ENCODE measurements at places on chromosomes 4 and X.

GRCh38 chr4:113539408-113539807, 222.1 kb downstream of the CAMK2D start:
- no peak for DNase-seq

DNA sequence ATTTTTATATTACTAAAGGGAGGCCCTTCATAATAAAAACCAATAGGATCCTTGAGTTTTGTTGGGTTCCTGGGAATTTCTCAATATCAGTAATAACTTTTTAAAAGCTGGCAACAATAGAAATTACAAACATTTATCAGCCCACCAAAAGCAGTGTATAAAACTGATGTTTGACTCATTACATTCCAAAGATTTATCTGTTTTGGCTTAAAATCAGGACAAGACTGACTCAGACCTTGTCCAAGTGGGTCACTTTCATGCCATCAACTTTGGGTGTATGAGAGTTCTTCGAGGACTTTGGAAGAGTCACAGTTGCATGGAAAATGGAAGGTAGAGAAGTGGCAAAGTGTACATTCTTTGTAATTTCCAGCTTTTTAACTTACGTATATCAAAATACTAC, 102.8 kb downstream of the FRMPD4 start:
- no peak for DNase-seq

GRCh38 chrX:40531056-40531826, 49.5 kb upstream of the ATP6AP2 start:
- DNase-seq: no peak

DNA sequence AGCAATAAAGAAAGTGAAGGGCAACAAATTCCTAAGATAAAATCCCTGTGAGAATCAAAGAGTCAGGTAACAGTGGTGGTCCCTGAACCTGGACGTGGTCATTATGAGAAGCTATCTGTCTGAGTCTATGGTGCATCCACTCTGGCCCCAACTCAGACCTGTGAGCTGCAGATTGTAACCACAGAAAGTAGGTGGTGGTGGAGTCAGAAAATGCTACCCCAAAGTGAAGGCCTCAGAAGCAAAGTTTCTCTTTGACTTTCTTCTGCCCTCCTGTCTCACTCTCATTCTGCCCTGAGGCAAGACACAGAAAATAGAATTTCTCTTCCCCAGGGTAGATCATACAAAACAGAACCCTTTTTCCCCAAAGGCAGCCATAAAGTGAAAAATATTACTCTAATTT, 84.1 kb upstream of the NEIL3 start:
- DNase-seq: no peak

DNA sequence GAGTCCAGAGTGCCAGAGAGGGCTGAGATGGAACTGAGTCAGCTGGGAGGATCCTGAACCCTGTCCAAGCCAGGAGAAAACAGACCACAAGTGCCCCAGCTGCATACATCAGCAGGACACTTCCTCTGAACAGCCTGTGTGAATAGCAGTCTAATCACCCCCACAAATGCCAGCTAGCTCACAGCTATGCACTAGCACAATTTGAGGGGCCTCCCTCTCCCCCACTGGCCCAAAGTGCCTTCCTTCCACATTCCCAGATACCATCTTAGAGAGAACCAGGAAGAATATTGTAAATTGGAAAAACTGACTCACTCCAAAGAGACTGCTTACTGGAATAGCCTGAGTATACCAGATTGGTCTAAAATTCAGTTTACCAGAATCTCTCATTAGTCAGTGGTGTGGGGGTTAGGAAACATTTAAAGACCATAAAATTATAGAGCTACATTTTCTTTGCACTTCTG, 292.6 kb upstream of the KLF3 start:
- no peak for DNase-seq

DNA sequence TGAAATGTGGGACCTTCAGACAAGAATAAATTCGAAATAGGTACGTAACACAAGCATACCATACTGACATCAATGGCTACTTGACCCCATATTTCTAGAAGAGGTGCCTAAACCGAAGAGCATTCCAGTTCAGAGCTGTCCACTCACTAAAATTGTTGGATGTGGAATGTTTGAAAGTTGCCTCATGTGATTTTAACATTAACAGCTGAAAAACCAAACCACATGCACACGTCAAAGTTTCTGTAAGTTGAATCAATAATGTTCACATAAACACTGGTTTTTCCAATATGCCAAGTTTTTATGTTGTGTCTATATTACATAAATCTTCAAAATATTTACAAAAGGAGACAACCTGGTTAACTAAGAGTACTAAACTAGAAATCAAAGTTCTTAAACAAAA, 3.5 kb downstream of the UBE2D3 start:
- DNase-seq: no peak

DNA sequence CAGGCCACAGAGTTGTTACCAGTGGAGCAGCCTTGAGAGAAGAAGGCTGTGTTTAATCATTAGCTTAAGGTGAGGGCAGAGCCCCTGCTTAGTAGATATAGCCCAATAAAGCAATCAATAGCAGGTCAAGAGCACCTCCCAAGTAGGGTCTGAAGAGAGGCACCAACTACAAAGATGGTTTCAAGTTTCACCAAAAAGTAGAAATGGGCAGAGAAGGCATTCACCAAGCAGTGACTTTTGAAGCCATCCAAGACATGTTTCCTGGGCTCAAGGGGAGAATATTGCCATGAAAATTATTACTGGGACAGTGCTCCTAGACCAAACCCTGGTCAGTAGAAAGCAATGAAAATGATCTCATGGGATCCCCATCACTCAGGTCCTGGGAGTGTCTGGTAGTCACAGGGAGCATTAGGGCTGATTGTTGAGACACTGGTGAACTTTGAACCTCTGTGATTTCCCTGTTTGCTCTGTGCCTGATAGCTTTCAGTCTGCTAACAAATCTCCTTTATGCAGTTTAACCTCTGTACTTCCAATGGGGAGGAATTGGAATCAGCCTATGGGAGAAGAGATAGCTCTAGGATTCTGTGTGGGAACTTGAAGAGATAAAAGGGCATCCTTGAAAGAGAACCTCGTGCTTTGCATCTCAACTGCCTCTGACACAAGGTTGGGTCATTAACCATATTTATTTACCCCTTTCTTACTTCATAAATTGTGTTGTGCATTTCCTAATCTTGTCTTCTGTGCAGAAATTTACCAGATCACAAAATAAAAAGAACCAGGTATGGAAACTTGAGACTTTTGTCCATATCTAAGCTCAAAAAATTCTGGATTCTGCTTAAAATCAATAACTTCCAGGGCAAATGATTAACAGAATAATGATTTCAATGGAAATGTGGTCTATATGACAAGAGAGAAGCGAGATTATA, 9.3 kb upstream of the OTC start:
- DNase-seq: no peak

DNA sequence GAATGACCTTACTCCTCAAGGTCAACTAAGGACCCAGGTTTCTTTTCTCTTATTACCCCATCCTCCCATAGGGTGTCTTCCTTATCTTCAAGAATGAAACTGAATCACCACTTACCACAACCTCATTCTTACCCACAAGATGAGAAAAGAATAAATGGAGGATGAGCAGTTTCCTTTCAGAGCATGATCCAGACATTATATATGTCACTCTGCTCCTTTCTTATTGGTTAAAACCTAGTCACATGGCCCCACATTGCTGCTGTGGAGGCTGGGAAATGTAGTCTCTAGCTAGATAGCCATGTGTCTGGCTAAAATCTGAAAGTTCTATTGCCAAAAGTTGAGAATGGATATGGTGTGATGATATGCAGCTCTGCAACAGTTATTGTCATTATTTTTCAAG, 62.4 kb upstream of the RAI2 start:
- no peak for DNase-seq

- no peak for DNase-seq
Observed at GRCh38 chrX:132786217-132786616, 172.2 kb downstream of the HS6ST2 start.

GRCh38 chrX:109797311-109797975, 64.4 kb upstream of the ACSL4 start:
- no peak for DNase-seq

GRCh38 chr4:86233681-86234080, 126.2 kb downstream of the MAPK10 start:
- no peak for DNase-seq

- no peak for DNase-seq
Observed at GRCh38 chrX:140346729-140347128, 158.1 kb downstream of the SOX3 start.

GRCh38 chrX:3697701-3698279, 15.7 kb downstream of the PRKX start:
- DNase-seq: no peak

Measured in NCI-H187 (cell line).